Fibroblast of skin of right quadriceps (primary cell): ENCODE measurements at places on chromosomes 7 and 10.

- DNase-seq: peak; percentile 50
These were observed 30.7 kb downstream of the COA1 start for GRCh38 chr7:43698460-43699255.

GRCh38 chr7:66198469-66198868, 6.7 kb upstream of the TPST1 start:
- no peak for DNase-seq

- no peak for DNase-seq
These were observed 168.6 kb upstream of the SHH start for GRCh38 chr7:155980841-155981240.

DNA sequence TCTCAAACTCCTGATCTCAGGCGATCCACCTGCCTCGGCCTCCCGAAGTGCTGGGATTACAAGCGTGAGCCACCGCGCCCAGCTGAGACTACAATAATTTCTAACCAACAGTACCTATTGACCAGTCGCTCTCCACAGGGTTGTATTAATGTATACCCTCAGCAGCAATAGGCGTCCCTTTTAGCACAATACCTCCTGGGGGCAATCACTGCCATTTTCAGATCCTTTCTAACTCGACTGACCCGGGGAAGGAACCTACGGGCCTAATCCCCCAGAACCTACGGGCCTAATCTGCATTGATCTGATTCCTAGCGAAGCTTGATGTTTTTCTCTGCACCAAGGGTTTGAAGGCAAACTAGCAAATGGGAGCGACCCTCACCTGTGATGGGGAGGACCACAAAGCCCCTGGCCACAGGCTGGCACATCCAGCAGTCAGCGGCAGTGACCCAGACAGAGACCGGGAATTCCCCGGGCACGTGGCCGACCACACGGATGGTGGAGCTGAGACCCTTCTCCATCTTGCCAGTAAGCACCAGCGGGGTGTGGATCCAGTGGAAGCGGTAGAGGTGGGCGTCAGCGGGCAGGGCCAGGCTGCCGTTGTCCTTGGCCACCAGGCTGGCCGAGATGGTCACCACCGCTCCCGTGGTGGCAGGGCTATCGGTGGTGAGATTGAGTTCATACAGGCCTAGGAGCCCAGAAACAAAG, 6.9 kb downstream of the TMEM130 start:
- DNase-seq: no peak

GRCh38 chr10:68633816-68634466, 73.8 kb downstream of the TET1 start:
- no peak for DNase-seq

GRCh38 chr7:85261336-85261735, 74.5 kb upstream of the SEMA3D start:
- peak; percentile 78 for DNase-seq

DNA sequence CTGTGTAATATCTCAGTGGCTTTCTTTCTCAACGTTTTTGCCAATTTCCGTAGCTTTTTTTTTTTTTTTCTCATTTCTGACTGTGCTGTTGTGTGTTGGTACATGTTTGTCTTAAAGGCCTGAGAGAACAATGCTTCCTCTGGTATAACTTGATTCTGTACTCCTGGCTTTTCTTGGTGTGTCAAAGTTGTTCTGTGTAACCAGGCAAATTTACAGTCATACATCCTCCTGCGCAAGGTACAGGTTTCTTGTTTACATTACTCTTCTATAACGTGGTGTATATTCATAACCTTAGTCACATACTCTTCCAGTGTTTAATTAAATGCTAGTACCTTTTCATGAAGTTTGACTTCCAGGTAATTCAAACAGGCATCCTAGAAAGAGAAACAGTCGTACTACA, 8.3 kb upstream of the ARHGAP12 start:
- DNase-seq: no peak

DNA sequence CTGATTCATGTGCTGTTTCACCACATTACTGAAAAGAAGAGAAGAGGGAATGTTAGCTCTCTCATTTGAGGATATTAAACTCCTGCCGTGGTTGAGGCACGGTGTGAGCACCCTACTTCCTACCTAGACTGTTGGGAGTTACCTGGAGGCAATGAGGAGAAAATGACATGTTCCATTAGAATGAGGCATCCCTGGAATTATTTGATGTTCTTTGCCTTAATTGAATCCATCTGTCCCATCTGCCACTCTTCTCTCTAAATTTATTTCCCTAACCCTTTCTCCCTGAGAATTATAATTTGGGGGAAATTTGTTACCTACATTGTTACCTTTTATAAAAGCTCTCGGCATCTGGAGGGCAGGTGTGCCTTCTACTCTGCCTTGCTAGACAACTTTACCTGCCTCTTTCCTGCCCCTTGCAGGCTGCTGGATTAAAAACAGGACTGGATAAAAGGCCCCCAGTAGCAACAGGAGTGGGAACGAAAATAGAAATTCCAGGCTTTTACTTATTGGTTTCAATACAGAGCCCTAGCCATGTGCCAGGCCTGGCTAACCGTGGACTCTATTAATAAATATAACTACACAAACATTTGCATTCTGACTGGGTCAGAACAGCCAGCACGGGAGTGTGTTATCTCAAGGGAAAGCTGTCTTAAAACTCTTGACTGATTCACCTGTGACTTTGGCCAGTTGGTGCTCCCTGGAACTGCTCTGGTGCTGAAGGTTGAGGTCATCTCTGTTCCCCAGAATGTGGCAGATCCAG, 4.4 kb upstream of the ATXN7L1 start:
- no peak for DNase-seq

DNA sequence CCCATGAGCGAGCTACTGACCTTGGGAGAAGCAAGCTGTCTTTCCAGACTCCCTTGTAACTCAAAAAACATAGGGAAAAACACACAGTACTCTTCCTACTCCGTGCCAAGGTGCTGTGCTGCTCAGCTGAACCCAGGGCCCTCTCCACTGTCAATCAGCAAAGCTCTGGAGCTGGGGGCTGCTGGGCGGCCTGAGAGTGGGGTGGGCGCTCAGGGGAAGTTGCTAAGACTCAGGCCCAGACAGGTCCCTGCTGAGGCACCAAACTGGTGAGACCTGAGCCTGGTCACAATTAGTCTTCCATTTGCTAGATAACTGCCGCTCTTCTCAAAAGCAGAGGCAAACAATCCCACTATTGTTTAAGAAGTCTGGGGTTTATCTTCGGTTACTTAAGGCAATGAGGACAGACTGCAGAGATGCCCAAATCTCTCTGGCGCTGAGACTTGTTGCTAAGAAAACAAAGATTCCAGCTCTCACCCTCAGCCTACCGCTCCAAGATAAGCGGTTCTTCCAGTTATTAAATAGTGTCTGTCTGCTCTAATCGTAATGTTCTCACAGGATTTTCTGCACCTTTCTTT, 22.0 kb downstream of the STEAP1B start:
- DNase-seq: no peak
